SK-N-SH (cell line): ENCODE measurements at places on chromosomes 7 and 10. TPM values are rescaled to one million over a fixed set of nuclear protein-coding genes. Genes with fewer than 3 reads are reported as not detected.

DNA sequence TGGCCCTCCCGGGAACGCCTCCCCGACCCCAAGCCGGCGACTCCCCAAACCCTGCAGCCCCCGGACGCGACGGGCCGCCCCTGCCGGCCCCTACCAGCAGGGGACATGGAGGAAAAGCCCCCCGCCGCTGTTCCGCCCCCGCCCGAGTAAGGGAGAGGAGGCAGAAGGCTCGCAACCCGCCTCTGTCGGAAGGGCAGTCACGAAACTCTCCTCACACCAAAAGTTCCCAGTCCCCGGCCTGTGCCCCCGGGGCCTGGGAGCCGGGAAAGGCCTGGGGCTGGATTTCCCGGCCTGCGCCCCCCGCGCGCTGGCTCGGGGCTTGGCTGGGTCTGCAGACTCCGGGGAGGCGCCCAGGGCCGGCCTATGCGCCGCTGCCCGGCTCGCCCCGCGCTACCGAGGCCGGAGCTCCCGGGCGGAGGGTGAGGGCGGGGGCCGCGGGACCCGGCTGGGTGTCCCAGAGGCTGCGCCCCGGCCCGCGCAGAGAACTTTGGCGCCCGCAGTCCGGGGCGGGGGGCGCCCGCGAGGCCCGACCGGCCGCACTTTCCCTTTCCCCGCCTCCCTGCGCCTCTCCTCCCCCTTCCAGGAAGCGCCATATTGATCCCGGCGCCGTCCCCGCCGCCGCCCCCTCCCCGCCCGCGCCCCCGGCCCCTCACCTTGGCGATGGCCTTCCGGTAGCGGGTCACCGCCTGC is 728 bp downstream of the PARD3 start:
- H3K36me3 ChIP-seq: no peaks in the 10 kb centered on the region
- peak overlapping the region; percentile 89 for H3K27ac ChIP-seq

DNA sequence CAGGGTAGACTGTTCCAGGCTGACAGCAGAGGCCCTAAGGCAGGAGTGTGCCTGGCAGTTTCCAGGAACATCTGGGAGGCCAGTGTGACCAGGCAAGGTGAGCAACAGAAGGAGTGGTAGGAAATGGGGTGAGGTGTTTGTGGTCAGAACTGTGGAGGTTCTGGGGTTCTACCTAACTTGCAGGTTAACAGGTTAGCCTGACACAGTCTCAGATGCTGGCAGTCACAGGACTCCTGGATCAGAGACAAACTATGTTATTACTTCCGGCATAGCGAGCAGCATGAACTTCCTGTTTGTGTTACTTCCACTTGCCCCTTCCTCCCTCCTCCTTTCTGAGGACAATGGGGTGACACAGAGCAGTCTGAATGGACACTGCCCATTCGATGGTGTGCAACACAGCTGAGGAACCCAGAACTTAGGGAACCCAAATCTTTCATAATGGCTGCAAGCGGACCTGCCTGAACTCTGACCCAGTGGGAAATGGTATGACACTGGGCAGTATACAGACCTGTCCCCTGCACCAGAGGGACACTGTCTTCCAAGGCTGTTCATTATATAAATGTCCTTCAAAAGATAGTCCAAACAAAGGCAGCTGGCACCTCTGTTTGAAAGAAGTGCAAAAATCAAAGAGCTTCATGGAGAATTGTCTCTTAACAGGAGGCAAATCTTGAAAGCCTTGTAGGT is 3.9 kb upstream of the SAR1A start:
- H3K27ac ChIP-seq: no peak overlapping the region
- no peaks in the 10 kb centered on the region for H3K4me1 ChIP-seq
- H3K36me3 ChIP-seq: no peaks in the 10 kb centered on the region
- H3K4me3 ChIP-seq: no peak overlapping the region
- no peak for DNase-seq
- no peaks in the 10 kb centered on the region for H3K27me3 ChIP-seq

- no peaks in the 10 kb centered on the region for H3K36me3 ChIP-seq
- H3K27me3 ChIP-seq: no peaks in the 10 kb centered on the region
- DNase-seq: no peak
- peaks cover 21% of the 10 kb centered on the region; the same call in 1 of the 2 replicates for H3K4me1 ChIP-seq
- H3K27ac ChIP-seq: no peak overlapping the region
- H3K4me3 ChIP-seq: no peak overlapping the region
Measured at GRCh38 chr7:1884583-1885350, 214.7 kb downstream of the ELFN1 start.

- no peak for DNase-seq
- H3K27ac ChIP-seq: no peak overlapping the region
- H3K27me3 ChIP-seq: no peaks in the 10 kb centered on the region
Measured at GRCh38 chr7:98584830-98585229, 32.3 kb upstream of the NPTX2 start.

DNA sequence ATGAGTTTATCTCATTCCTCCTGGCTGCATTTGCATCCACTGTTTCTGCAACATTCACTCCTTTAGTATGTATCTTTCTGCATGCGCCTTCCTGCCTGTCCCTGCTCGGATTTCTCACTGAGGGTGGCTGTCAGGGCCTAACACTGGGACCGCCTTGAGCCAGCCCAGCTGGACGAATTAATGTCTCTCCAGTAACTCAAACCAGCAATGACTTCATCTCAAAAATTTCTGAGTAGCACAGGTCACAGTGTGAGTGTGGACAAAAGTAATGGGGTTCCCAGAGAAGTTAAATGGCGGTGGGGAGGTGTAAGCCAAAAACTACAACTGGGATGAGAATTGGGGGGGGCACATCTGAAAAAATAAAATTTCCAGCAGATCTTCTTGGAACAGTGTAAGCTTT is 444.0 kb upstream of the MGMT start:
- H3K27me3 ChIP-seq: no peaks in the 10 kb centered on the region
- DNase-seq: no peak
- H3K36me3 ChIP-seq: no peaks in the 10 kb centered on the region
- H3K4me3 ChIP-seq: no peak overlapping the region

DNA sequence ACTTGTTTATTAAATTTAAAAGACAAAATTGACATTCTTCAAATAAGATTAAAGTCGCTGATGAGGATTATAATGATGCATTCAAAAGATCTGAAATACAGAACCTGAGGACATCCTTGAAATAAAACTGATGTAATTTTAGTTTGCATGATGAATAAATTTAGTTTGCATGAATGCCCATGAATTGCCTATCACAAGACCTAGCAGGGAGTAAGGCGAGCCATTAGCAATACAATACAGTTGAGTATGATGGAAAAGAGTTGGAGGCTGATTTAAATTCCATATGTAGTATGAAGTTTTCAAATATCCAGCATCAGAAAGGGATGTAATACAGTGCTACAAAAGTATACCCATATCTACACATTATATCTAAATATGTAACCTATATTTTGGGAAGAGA is 321.3 kb downstream of the CACNA2D1 start:
- H3K27me3 ChIP-seq: no peaks in the 10 kb centered on the region
- no peaks in the 10 kb centered on the region for H3K4me1 ChIP-seq
- no peaks in the 10 kb centered on the region; the same call in 1 of the 2 replicates for H3K36me3 ChIP-seq
- H3K27ac ChIP-seq: no peak overlapping the region

DNA sequence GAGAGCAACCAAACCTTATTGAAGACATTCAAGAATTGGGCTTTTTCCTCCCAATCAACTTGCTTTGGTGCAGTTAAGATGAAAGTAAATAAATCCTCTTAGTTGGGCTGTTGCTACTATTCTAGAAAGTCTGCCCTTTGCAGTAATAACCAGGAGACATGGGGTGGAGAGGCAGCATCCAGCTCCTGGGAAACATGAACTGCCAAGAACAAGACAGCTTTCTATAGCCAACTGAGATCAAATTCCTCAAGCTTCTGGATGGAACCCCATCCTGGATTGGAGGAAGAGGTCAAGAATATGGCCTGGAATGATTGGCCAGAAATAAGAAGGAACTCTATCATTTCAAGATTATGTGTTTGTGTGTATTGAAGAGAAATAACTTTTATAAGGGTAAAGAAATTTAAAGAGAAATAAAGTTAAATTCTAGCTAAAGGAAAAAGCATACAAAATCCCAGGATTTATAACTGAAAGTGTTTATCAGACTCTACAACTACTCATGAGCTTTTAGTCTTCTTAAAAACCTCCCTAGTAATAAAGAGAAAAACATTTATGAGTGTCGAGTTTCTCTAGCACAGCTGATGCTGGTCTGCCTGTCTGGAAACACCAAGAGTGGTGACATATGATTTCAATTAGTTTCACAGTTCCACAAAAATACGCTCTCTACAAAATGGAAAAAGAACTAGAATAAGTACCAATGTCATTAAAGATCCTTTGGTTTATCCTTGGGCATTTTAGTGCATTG is 70.1 kb upstream of the COL1A2 start:
- H3K36me3 ChIP-seq: peaks cover 16% of the 10 kb centered on the region
- peak overlapping the region; percentile 86 for H3K27ac ChIP-seq
- no peak overlapping the region for H3K4me3 ChIP-seq
- peak; percentile 26 for DNase-seq
- peaks cover 11% of the 10 kb centered on the region for H3K4me1 ChIP-seq
- no peaks in the 10 kb centered on the region for H3K27me3 ChIP-seq

GRCh38 chr10:29537799-29538198 is 97.0 kb downstream of the SVIL start:
- H3K4me1 ChIP-seq: peaks cover 19% of the 10 kb centered on the region
- no peak overlapping the region for H3K27ac ChIP-seq
- no peak overlapping the region for H3K4me3 ChIP-seq
- H3K36me3 ChIP-seq: peaks cover 16% of the 10 kb centered on the region

GRCh38 chr7:140767418-140767817 is 70.9 kb downstream of the NDUFB2 start:
- H3K4me3 ChIP-seq: no peak overlapping the region
- H3K27ac ChIP-seq: no peak overlapping the region
- H3K4me1 ChIP-seq: no peaks in the 10 kb centered on the region
- no peaks in the 10 kb centered on the region for H3K27me3 ChIP-seq
- no peak for DNase-seq
- H3K36me3 ChIP-seq: peaks cover 31% of the 10 kb centered on the region

- peak overlapping the region; percentile 16; the same call in 1 of the 2 replicates for H3K27ac ChIP-seq
- H3K4me1 ChIP-seq: peaks cover 15% of the 10 kb centered on the region
- peaks cover 42% of the 10 kb centered on the region for H3K36me3 ChIP-seq
- H3K4me3 ChIP-seq: no peak overlapping the region
- H3K27me3 ChIP-seq: no peaks in the 10 kb centered on the region
Measured at GRCh38 chr7:140342727-140343514, 55.4 kb downstream of the SLC37A3 start.

GRCh38 chr7:139482662-139483466 is 609 bp downstream of the KLRG2 start:
- H3K27ac ChIP-seq: no peak overlapping the region
- peak; percentile 89 for DNase-seq
- peak overlapping the region; percentile 30 for H3K4me3 ChIP-seq
- H3K27me3 ChIP-seq: peaks cover 61% of the 10 kb centered on the region
- no peaks in the 10 kb centered on the region for H3K4me1 ChIP-seq

GRCh38 chr7:3215624-3216585 is 85.1 kb upstream of the SDK1 start:
- no peaks in the 10 kb centered on the region for H3K36me3 ChIP-seq
- H3K4me1 ChIP-seq: no peaks in the 10 kb centered on the region; the same call in 1 of the 2 replicates
- no peak for DNase-seq

DNA sequence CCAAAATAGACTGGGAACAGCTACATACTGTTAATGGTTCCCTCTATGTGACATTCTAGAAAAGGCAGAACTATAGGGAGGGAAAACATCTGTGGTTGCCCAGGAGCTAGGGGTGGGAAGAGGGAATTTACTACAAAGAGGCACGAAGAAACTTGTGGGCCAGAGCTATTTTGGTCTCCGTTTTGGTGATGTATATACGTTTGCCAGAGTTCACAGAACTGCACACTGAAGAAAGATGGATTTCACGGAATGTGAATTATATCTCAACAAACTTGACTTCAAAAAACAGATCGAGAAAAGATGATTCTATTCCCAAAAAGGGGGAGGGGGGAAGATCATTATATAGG is 386 bp upstream of the AS3MT start:
- DNase-seq: peak; percentile 47
- H3K27ac ChIP-seq: no peak overlapping the region
- peaks cover 6% of the 10 kb centered on the region; the same call in 1 of the 2 replicates for H3K4me1 ChIP-seq
- no peaks in the 10 kb centered on the region for H3K27me3 ChIP-seq
- peaks cover 18% of the 10 kb centered on the region for H3K36me3 ChIP-seq
- peak overlapping the region; percentile 66 for H3K4me3 ChIP-seq

- DNase-seq: no peak
- H3K27me3 ChIP-seq: no peaks in the 10 kb centered on the region
- no peak overlapping the region for H3K27ac ChIP-seq
- no peak overlapping the region for H3K4me3 ChIP-seq
Measured at GRCh38 chr7:150363370-150363769, 5.3 kb upstream of the REPIN1 start.

DNA sequence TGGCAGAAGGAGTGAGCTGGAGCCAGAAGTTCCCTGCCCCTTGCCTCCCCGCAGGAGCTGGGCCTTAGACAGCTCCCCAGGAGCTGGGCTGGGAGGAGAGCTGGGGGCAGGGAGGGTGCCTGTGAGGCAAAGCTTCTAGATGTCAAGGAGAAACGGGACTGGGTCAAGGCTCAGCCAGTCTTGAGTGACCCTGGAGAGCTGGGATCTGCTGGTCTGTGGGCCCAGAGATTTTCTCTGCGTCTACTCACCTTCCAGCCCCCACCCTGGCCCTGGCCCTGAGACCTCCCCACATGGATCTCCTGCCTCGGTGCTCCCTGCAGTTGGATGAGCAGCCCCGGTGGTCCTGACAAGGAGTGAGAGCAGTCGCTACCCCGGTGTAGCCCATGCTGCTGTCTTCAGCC is 20.3 kb upstream of the SHH start:
- H3K36me3 ChIP-seq: no peaks in the 10 kb centered on the region
- H3K4me3 ChIP-seq: no peak overlapping the region
- H3K27ac ChIP-seq: no peak overlapping the region

GRCh38 chr10:95644901-95645300 is 11.6 kb downstream of the ALDH18A1 start:
- peaks cover 71% of the 10 kb centered on the region for H3K36me3 ChIP-seq
- no peak overlapping the region for H3K4me3 ChIP-seq
- no peak overlapping the region for H3K27ac ChIP-seq
- no peaks in the 10 kb centered on the region for H3K4me1 ChIP-seq
- no peak for DNase-seq
- H3K27me3 ChIP-seq: no peaks in the 10 kb centered on the region

- H3K4me1 ChIP-seq: peaks cover 6% of the 10 kb centered on the region
- no peaks in the 10 kb centered on the region for H3K27me3 ChIP-seq
- no peak for DNase-seq
Measured at GRCh38 chr7:97871659-97872024, 566 bp downstream of the ASNS start.

The SPDYE16 gene
- 0.10 TPM in 1 of 2 replicates, not detected in the other for polyA plus RNA-seq

The INTS1 gene
- 35.7 and 48.1 TPM in 2 replicates for polyA plus RNA-seq

The RASA4B gene
- polyA plus RNA-seq: 15.5 and 19.5 TPM in 2 replicates

The CYP26C1 gene
- polyA plus RNA-seq: not detected in 2 replicates

The STN1 gene
- polyA plus RNA-seq: 22.1 and 24.7 TPM in 2 replicates

The RSU1 gene
- 59.8 and 81.4 TPM in 2 replicates for polyA plus RNA-seq

The KIF11 gene
- polyA plus RNA-seq: 3.8 and 4.0 TPM in 2 replicates

The IL2RA gene
- polyA plus RNA-seq: not detected in 2 replicates

The UTF1 gene
- polyA plus RNA-seq: not detected in 2 replicates

The RELN gene
- 0.02 and 0.06 TPM in 2 replicates for polyA plus RNA-seq

The STK17A gene
- polyA plus RNA-seq: 47.8 and 52.0 TPM in 2 replicates
